Hematopoietic multipotent progenitor cell treated with erythropoietin and hydrocortisone succinate and interleukin-3 and kit ligand, for 17 days (in vitro differentiated cells): ENCODE measurements at places on chromosomes 6 and 20.

- DNase-seq = peak; percentile 96
Measured at GRCh38 chr20:48921168-48921882, at the start of gene ARFGEF2. ARFGEF2 (plus strand) TSS chr20:48921711; CDS start chr20:48921890, 179 bp downstream.

DNA sequence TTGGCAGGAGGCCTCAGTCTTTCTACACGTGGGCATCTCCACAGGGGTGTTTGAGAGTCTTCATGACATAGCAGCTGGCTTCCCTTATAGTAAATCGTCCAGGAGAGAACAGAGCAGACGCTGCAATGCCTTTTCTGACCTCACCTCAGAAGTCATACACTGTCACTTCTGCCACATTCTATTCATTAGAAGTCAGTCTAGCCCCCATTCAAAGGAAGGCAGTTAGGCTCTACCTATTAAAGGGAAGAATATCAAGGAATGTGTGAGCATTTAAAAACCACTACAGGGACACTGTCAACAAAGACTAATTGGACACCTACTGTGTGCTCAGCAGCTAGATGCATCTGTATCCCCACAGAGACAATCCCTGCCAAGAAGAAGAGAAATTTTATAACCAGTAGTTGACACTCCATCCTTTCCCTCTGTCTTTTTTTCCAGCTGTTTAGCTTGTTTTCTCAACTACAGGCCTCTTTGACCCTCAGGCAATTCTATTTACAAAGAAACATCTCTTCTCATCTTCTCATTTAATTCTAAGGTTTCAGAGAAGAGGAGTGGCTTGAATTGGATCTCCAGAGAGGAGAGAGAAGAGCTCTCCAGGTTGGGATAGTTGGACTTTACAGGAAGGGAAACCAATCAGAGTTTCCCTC lies 18.6 kb downstream of the ARMC12 start:
- no peak for DNase-seq

DNA sequence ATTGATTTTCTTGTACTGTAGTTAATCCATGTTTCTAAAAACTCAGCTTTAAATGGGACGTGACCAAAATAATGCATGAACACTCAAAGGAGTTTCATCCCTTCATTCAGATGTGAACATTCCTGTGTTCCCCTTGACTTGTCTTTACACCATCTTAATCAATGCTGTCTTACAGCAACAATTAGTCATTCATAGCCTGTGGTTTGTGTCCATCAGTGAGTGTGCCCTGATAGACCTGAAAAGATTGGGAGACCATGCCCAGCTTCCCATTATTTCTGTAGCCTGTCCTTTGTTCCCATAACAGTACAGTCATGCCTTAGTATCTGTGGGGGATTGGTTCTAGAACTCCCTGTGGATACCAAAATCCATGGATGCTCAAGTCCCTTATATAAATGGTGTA lies 23.9 kb downstream of the NT5E start:
- no peak for DNase-seq

DNA sequence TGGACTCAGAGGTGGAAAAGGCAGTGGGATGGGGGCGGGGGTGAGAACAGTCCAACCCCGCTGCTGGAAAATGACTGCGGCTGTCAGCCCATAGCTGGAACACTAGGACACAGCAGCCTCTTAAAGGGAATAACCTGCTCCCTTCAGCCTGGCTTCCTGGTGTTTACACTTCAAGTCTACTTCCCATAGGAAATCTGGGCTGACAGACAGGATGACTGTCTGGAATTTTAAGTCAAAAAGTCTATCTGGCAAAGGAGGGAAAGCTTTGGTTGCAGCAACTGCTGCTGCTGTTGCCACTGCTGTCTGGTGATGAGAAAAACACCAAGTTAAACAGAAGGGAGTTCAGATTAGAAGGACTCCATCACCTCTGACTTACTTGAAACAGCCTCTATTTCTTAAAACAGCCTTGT lies 44.9 kb downstream of the TNFRSF21 start:
- no peak for DNase-seq

DNA sequence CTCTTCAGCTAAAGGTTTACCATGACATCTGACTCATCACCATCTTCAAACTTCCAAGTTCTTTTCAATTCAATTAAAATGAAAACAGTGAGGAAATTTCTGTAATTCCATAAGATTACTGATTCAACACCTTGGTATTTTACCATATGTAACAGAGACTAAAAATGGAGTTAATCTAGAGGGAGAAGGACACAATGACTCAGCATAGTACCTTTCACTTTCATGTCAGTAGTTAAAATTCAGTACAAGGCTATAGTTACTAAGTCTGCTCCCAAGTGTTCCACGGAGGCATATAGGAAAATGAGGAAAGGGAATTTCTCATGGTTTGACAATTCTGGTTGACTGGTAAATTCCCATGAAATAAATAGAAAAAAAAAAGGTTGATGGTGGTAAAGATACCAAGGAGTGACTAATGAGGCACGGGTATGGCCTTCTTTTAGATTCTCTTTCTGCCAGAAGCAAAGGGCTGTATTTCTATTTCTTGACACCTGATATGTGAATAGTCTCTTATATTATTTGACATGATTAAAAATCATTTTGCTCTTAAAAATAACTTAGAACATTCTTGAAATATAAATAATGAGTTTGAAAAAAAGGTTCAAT lies 526.7 kb upstream of the ADGRB3 start:
- no peak for DNase-seq

GRCh38 chr6:122365775-122366403 lies 33.6 kb upstream of the HSF2 start:
- DNase-seq = peak; percentile 20

GRCh38 chr6:135910790-135911618 lies 59.5 kb downstream of the PDE7B start:
- DNase-seq = no peak
